ENCODE measurements at places on chromosomes 6 and 20. TPM values are rescaled to one million over a fixed set of nuclear protein-coding genes. Genes with fewer than 3 reads are reported as not detected.

The GTSF1L gene
- total RNA-seq = not detected

The ULBP2 gene
- total RNA-seq = 1.4 TPM

DNA sequence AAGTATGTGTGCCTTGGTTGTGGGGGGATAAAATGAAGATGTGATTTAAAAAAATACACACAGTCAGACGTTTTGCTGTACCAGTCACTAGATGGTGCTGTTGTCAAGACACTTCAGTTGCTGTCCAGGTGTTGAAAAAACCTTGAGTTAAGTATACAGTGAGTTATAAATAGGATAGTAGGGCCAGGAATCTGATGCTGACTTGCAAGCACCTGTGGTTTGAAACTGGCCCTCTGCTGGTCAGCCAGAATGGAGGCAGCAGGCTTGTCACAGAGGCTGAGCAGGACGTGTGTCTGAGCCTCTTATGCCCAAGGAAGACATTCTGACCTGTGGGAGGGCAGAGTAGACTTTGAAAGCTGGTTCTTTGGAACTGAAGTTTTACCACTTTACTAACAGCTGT is 27.8 kb downstream of the RNF8 start:
- no peaks in the 10 kb centered on the region for H3K27me3 ChIP-seq
- H3K4me1 ChIP-seq = no peaks in the 10 kb centered on the region
- H3K27ac ChIP-seq = no peak overlapping the region
- peak; percentile 54 for DNase-seq
- no peak overlapping the region for H3K4me3 ChIP-seq

- H3K36me3 ChIP-seq = no peaks in the 10 kb centered on the region
- no peaks in the 10 kb centered on the region for H3K27me3 ChIP-seq
- DNase-seq = no peak
- H3K4me1 ChIP-seq = no peaks in the 10 kb centered on the region
- H3K27ac ChIP-seq = no peak overlapping the region
Measured at GRCh38 chr6:157732416-157733161, 90.5 kb upstream of the SNX9 start.

DNA sequence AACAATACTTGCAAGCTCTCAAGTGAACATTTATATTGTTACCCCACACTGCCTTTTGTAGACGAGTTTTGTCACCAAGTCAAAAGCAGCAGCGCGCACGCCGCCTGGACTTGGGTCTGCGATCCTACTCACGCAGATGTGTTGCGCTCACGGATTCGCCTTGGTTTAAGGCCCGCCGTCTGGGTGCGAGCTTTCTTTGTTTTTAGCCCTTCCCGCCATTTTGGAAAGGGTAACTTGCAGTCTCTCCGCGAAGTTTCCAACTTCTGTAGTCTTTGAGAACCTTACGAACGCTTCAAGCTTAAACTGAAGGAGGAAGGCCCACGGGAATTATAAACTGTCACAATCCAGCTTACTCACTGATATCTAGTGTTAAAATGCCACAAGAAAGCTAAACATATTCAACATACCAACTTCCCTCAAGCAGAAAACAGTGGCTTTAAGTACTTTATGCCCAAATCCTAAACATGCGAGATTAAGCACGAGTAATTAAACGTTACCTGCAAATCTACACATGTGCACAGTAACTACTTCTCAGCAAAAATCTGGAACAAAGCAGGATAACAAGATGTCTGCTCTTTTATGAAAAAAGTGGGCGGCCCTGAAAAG is 80.4 kb upstream of the BTN3A2 start:
- DNase-seq = peak; percentile 89
- peak overlapping the region; percentile 42 for H3K4me3 ChIP-seq
- peak overlapping the region; percentile 95 for H3K27ac ChIP-seq

The RAB44 gene
- not detected for total RNA-seq

GRCh38 chr6:101502818-101503217 is 109.3 kb downstream of the GRIK2 start:
- DNase-seq = no peak
- no peaks in the 10 kb centered on the region for H3K36me3 ChIP-seq
- no peaks in the 10 kb centered on the region for H3K4me1 ChIP-seq

DNA sequence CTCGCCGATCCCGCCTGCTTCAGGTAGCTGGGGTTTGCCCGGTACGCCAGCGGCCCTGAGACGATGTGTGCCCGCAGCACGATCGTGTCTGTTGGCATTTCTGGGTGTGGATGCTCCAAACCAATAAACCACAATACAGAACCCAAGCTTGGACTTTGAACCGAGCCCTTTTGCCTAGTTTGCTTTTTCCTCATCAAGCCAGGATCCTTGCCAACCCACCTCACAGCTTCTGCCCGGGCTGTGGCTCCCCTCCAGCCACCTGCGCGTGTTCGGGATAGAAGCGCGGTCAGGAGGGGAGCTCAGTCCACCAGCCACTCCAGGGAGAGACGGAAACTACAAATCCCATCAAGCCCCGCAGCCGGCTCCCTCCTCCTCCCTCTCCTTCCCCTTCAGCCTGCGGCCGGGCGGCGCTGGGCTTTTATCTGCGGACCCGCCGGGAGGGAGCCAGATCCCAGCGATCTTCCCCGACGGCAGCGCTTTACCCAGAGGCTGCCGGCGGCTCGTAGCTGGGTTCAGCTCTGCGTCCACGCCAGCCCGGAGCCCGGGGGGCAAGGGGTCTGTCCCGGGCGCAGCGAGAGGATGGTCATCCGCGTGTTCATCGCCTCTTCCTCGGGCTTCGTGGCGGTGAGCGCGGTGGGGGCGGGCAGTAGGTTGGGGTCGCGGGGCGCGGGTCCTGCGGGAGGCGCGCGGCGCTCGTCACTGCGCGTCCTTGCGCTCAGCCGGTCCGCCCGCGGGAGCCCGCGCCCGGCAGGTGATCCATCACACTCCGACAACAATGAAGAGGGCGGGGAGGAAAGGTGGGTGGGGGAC is at the start of gene SH3BGRL2:
SH3BGRL2 (plus strand) TSS at position 447 of the 810 bp plus-strand sequence; CDS start at position 580, 133 bp downstream.
- H3K4me1 ChIP-seq = peaks cover 34% of the 10 kb centered on the region
- no peaks in the 10 kb centered on the region for H3K36me3 ChIP-seq
- H3K27me3 ChIP-seq = peaks cover 15% of the 10 kb centered on the region
- H3K4me3 ChIP-seq = peak within 1 kb of the TSS; percentile 62

The PHACTR3 gene
- total RNA-seq = not detected

DNA sequence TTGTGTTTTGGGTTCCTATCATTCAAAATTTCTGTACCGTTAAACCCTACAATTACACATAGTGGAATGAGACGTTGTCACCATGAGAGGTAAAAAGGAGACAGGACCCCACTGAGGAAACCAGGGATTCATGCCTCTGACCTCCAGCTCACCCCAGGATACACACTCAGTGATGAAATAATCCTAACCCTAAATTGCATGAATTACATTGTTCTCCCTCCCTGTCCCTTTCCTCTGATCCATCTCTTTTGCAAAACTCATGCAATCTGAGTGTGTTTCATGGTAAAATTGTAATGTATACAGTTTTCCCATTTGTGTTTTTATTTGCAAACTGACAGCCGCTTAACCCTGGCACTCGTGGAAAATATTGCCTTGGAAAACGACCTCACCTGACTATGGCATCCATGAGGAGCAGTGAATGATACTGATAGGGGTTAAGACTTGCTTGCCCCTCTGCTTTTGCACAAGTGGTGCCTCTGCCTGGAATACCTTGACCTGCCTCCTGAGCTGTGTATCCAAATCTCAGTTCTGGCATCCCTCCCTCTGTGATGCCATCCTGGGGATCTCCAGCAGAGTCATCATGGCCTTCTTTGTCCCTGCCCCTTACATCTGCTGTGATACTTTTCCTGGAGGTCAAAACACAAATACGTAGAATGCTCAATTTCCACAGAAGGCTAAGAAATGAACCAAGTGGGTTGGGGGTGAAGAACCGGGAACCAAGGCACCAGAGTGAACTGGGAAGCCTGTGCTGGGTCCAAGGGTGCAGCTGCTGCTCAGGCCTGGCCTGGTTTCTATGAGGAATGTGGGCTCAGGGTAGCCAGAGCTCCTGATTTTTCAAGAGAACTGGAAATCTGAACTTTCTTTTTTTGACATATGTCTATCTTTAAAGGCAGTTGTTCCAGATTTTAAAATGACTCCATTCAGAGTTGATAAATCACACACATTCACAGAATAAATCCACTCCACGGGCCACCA is 211.6 kb upstream of the ZNF217 start:
- H3K4me1 ChIP-seq = peaks cover 21% of the 10 kb centered on the region
- H3K27me3 ChIP-seq = no peaks in the 10 kb centered on the region
- DNase-seq = no peak
- H3K36me3 ChIP-seq = no peaks in the 10 kb centered on the region
- no peak overlapping the region for H3K4me3 ChIP-seq

The STMND1 gene
- not detected for total RNA-seq

DNA sequence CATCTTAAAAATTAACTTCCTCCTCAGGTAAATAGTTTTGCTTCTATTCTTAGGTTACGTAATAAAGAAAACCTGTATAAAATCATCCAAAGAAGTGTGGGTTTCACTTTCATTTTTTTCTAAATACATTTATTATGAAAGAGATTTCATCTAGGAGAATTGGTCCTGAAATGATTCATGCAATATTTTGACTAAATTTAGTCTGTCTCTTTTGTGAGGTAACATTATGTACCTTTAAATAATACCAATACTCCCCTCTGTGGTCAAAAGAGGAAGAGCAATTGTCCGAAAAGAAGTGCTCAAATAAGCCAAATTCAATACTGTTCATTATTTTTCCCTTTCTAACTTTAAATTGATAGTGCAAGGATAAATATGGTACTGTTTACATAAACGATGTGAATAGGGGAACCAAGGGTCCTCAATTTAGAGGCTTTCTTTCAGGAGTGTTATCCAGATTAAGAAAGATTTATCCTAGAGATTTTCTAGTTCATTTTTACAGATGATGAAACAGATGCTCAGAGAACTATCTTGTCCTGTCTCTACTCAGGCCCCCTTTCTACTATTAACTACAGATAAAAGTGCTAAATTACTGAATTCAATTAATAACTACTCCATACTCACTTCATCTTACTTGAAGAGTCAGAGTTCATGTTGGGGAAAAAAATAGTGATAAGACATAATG is 26.2 kb downstream of the CYP39A1 start:
- no peaks in the 10 kb centered on the region for H3K4me1 ChIP-seq
- peak overlapping the region; percentile 34 for H3K27ac ChIP-seq
- no peaks in the 10 kb centered on the region for H3K36me3 ChIP-seq
- no peak overlapping the region for H3K4me3 ChIP-seq
- DNase-seq = peak; percentile 51
- no peaks in the 10 kb centered on the region for H3K27me3 ChIP-seq

GRCh38 chr6:57242505-57242904 is 20.4 kb upstream of the RAB23 start:
- H3K4me1 ChIP-seq = no peaks in the 10 kb centered on the region
- no peak overlapping the region for H3K4me3 ChIP-seq
- H3K27me3 ChIP-seq = no peaks in the 10 kb centered on the region
- no peak for DNase-seq

Data from stomach (tissue), 19 donors.